ENCODE measurements at places on chromosomes 5 and 9. TPM values are rescaled to one million over a fixed set of nuclear protein-coding genes. Genes with fewer than 3 reads are reported as not detected.

DNA sequence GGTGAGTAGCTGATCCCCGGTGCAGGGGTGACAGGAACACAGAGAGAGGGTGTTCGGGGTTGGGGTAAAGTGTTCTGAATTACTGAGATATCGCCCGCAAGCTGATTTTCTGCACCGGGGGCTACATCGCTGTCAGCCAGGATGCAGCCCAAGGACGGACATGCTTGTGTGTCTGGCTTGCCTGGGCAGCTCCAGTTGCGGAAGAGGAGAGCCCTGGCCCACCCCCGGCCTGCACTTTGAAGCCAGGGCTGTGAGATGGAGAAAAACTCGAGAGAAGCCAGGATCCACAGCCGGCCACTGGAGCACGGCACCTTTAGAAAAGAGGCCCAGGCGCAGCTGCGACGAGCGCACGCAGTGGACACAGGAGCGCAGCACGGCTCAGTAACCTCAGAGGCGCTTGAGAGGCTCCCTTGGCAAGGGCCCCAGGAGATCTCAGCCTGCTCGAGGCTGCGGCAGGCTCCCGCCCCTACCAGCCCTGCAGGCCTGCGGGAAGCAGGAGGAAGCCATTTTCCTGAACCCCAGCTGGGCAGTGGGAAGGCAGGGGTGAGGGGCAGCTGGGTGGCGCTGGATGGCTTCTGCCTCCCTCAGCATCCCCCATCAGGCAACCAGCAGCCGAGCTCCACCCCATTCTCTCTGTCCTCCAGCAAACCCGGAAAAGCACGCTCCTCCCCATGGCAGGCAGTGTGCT is 59.2 kb downstream of the C9orf50 start:
- no peak for DNase-seq

GRCh38 chr5:94473936-94474335 is 144.5 kb downstream of the KIAA0825 start:
- DNase-seq: no peak

GRCh38 chr9:116350213-116350612 is 196.6 kb downstream of the PAPPA start:
- no peak for DNase-seq

DNA sequence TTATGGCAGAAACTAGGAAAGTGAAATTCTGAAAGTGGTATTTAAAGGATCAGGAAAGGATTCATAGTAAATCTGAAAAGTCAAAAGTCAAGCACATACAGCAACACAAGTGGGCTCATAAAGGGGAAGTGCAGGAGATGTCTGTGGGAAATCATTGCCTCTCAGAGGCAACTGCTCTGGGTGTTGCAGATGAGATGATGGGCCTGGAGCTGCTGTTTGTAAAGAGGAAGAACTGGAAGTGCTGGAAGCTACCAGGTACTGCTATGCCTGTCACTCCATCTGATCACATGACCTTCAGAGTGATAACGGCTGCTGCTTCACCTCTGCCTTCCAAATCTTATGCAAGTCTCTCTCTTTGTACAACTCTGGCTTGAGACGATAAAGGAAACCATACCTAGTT is 55.9 kb downstream of the ADRB2 start:
- no peak for DNase-seq

CDK5RAP2 gene
- total RNA-seq: 38.2 TPM

CCIN gene
- total RNA-seq: 1.0 TPM

SLC6A18 gene
- not detected for total RNA-seq
